ENCODE measurements at places on chromosomes 6 and 20.

- H3K27me3 ChIP-seq, result no peaks in the 10 kb centered on the region
- no peak overlapping the region for H3K27ac ChIP-seq
- no peaks in the 10 kb centered on the region for H3K36me3 ChIP-seq
- peaks cover 41% of the 10 kb centered on the region for H3K4me1 ChIP-seq
- H3K4me3 ChIP-seq, result no peak overlapping the region
These were observed 20.1 kb downstream of the RNASET2 start for GRCh38 chr6:166936079-166936787.

GRCh38 chr6:68197356-68197755 lies 437.7 kb upstream of the ADGRB3 start:
- H3K36me3 ChIP-seq, result no peaks in the 10 kb centered on the region
- peak; percentile 3 for DNase-seq
- H3K4me3 ChIP-seq, result no peak overlapping the region
- no peaks in the 10 kb centered on the region for H3K4me1 ChIP-seq

DNA sequence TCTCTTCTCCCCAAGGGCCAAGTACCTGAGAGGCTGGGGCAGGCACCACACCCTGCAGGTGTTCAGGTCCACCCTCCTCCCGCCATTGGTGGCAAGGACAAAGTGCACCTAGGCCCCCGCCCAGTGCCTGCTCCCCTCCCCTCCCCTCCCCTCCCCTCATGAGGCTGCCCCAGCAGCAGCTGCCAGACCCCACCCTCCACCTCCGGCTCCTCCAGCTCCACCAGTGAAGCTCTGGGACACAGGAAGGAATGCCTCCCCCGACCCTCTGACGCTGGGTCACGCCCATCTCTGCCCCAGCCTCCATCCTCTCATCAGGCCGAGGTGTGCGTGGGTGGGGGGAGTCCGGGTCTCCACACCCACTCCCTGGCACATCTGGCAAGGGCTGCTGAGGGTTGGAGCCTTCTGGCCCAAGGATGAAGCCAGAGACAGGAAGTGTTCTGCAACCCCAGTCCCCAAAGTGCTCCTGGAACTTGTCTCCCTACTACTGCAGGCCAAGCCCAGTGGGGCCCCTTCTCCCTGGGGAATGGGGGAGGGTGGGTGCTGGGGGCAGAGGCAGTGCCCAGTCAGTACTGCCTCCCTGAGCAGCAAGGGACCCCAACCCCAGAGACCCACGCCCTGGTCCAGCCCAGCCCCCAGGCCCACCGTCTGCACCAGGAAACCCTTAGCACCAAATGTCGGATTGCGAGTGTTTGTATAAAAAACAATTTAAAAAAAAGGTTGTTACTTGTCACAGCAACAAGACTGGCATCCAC lies 1.6 kb upstream of the UCKL1 start:
- H3K4me1 ChIP-seq, result peaks cover 33% of the 10 kb centered on the region
- peak; percentile 50 for DNase-seq
- peaks cover 5% of the 10 kb centered on the region for H3K36me3 ChIP-seq
- H3K27me3 ChIP-seq, result no peaks in the 10 kb centered on the region
- peak overlapping the region; percentile 91 for H3K27ac ChIP-seq

DNA sequence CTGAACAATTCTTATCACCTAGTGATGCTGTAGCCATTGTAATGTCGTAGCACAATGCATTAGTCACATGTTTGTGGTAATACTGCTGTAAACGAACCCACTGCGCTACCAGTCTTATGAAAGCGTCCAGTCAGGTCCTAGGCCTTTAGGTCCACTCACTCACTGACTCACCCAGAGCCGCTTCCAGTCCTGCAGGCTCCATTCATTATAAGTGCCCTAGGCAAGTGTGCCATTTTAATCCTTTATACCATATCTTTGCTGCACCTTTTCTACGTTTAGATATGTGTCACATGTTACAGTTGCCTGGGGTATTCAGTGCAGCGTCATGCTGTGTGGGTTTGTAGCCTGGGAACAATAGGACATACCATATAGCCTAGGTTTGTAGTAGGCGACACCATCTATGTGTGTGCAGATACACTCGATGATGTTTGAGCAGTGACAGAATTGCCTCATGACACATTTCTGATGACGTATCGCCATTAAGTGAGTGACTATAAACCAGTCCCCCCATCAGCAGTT lies 15.4 kb downstream of the IGF2R start:
- peaks cover 48% of the 10 kb centered on the region for H3K4me1 ChIP-seq
- DNase-seq, result peak; percentile 91
- H3K27ac ChIP-seq, result peak overlapping the region; percentile 92
- no peak overlapping the region for H3K4me3 ChIP-seq
- H3K36me3 ChIP-seq, result no peaks in the 10 kb centered on the region

DNA sequence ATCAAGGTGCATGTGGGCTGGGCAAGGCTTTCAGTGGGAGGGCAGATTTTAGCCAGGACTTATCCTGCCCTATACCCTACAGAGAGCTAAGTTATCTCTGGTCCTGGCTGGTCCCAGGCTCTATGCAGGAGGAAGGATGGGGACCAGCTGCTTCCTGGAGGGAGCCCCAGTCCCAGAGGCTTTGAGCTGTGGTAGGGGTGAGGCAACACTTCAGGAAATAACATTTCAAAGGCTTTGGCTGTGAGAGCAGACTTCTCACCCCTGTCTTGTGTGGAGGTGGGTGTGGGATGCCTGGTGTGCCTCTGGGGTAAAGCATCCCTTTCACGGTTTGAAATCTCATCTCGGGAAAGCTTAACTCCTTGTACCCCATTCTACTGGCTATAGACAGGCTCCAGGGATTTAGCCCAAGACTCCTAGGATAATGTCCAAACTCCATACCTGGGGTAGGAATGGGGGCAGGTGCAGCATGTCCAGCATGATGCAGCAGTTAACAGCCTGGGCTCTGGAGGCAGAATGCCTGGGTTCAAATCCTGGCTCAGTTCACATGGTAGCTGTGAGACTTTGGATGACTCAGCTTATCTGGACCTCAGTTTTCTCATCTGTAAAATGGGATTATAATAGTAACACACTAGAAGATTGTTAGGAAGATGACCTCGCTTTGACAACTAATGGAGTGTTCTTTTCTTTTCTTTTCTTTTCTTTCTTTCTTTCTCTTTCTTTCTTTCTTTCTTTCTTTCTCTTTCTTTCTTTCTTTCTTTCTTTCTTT lies 27.5 kb upstream of the SIRPA start:
- no peak for DNase-seq
- no peaks in the 10 kb centered on the region for H3K36me3 ChIP-seq
- H3K27me3 ChIP-seq, result no peaks in the 10 kb centered on the region
- no peak overlapping the region for H3K4me3 ChIP-seq
